Common myeloid progenitor, CD34-positive (primary cell): ENCODE measurements at places on chromosomes 6 and 20.

DNA sequence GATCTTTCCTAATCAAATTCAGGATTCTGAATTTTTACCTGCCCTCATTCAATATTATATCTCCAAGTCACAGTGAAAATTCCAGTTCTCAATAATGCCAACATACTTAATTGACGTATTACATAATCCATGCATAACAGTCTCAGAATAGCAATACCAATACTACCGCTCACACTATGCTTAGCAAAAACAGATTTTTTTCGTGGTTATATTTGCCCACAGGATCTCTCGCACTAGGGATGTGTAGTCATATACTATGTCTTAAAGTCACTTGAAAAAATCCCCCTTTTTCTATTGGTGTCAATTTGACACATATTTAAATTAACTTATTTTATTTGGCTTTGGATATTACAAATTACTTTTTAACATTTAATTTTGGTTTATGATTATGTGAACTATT, 323.1 kb upstream of the SLC35B3 start:
- no peak for DNase-seq

GRCh38 chr20:44032583-44033331, 118.1 kb downstream of the TOX2 start:
- DNase-seq = no peak

DNA sequence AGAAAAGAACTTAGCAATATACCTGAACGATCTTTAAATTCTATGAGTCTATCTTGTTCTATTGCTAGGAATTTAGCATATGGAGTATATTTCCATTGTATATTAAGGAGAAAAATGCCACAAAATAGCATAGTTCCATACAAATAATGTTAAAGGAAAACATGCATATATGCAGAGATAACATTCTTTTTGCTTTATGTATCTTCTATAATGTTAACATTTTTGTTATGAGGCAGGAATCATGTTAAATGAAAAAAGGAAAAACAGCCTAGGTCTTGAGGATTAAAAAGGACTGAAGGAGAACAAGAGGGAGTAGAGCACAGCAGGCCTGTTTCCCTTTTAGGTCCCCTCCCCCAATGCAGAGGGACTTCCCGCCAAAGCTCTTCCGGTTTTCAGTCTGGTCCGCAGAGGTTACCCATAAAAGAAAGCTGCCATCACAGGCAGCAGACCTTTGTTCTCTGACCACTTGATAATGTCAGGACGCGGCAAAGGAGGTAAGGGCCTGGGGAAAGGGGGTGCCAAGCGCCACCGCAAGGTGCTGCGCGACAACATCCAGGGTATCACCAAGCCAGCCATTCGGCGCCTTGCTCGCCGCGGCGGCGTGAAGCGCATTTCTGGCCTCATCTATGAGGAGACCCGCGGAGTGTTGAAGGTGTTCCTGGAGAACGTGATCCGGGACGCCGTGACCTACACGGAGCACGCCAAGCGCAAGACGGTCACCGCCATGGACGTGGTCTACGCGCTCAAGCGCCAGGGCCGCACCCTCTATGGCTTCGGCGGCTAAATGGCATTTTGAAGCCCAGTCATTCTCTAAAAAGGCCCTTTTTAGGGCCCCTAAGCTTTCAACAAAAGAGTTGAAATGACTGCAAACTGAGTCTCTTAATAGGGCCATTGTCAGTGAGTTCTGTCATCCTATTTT, 108.4 kb upstream of the PRSS16 start:
- DNase-seq = peak; percentile 66

DNA sequence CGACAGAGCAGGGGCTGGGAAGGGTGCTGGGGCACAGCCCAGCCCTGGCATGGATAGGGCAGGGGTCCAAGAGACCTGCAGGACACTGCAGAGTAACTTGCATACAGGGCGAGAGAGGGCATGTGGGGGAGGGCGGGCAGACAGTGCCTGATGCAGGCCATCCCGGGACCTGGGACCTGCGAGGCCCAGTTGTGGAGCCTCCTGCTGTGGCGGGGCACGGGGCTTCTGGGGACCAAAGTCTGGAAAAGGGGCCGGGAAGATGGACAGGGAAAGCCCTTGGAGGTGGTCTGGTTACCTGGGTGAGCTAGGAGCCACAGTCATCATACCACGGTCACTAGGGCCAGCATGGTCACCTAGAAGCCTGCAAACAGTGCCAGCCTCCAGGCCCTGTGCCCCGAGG, 412 bp upstream of the TUBB1 start:
- DNase-seq = no peak

- DNase-seq = no peak
Measured at GRCh38 chr6:36683145-36683655, 4.7 kb downstream of the CDKN1A start.

- DNase-seq = no peak
Measured at GRCh38 chr6:29980511-29980910, 38.2 kb downstream of the HLA-A start.

- peak; percentile 11 for DNase-seq
Measured at GRCh38 chr6:30954631-30955366, 14.0 kb downstream of the MUCL3 start.

DNA sequence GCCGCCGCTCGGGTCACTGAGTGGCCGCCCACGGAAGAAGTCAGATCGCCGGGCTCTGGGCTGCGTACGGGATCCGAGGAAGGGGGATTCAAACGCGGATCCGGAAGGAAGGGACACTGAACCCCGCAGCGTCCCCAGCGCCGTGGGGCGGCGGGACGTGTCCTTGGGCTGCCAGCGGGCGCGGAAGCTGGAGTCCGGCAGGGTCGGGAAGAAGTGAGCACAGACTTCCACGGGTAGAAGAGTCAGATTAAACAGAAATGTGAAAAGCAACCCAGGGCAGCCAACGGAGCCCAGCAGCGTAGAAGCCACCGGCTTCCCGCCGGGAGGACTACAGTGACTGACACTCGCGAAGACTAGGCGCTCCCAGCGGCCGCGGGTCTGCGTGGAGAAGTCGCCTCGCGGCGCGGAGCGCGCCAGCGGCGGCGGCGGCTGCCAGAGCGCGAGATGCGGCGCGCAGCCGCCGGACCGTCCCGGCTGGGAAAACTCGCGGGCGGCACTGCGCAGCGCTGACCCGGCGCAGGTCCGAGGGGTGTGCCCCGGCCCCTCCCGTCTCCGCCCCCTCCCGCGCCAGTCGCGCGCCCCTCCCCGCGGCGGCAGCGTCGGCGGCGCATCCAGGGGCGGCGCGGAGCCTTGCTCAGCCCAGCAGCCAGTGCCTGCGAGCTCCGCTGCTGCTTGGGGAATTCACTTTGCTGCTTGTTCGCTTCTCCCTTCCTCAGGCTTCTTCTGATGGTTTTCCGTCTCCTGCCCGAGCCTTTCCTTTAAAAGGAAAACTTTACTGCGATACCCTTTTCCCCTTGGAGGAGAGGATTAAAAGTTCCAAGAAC, at the start of gene SAMD5:
Gene SAMD5 (plus strand): TSS at position 649 of the 824 bp plus-strand sequence. CDS start 239 bp downstream, outside the sequence.
- DNase-seq = peak; percentile 29

- peak; percentile 38 for DNase-seq
Measured at GRCh38 chr6:168968228-168968627, 285.4 kb downstream of the THBS2 start.
